ENCODE measurements at places on chromosomes 3 and 15. TPM values are rescaled to one million over a fixed set of nuclear protein-coding genes. Genes with fewer than 3 reads are reported as not detected.

DNA sequence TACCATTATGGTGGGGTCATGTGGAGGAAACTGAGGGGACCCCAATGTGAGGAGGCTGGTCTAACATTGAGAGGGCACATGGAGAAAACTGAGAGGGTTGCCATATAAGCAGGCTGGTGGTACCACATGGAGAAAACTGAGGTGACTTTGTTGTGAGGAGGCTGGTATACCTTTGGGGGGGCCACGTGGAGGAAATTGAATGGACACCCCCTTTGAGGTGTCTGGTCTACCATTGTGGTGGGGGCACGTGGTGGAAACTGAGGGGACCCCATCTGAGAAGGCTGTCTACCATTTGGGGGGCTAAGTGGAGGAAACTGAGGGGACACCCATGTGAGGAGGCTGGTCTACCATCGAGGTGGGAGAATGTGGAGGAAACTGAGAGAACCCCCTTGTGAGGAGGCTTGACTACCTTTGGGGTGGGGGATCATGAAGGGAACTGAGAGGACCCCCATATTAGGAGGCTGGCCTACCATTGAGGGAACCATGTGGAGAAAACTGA, 163.8 kb downstream of the FBLN2 start:
- DNase-seq = no peak

ARL6IP5 gene
- total RNA-seq = 62.7 TPM

SLC6A6 gene
- total RNA-seq = 141 TPM

CDHR4 gene
- total RNA-seq = 3.1 TPM

- DNase-seq = no peak
These were observed 15.3 kb upstream of the KLHL25 start for GRCh38 chr15:85810075-85810474.

CCR3 gene
- total RNA-seq = not detected

DNA sequence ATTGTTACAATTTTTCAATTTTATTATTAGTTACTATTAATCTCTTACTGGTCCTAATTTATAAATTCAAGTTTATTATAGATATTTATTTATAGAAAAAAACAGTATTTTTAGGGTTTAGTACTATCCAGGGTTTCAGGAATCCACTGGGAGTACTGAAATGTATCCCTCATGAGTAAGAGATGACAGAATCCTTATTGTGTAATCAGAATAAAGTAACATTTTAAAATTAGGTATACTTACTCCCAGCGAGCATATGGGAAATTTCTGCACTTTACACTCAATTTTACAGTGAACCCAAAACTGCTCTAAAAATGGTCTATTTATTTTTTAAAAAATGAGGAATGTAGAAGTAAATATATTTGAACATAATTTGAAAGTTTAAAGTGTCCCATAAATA, 202.7 kb downstream of the CGGBP1 start:
- no peak for DNase-seq

DNA sequence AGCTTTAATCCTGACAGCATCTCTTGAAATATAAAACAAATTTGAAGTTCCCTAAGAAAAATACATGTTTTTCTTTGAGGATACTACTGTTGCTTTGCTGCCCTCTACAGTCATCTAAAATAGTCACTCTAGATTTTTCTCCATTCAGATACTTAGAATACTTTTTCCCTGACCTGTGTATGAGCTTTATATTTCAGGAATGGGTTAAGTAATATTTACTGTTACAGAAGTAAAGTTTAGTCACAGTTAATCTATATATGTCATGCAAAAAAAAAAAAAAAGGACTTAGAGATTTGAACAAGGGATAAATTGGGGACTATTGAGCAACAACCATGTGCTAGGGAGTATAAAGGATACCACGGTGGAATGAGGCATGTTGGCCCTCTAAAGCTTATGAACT, 8.8 kb downstream of the NECTIN3 start:
- DNase-seq = no peak

DNA sequence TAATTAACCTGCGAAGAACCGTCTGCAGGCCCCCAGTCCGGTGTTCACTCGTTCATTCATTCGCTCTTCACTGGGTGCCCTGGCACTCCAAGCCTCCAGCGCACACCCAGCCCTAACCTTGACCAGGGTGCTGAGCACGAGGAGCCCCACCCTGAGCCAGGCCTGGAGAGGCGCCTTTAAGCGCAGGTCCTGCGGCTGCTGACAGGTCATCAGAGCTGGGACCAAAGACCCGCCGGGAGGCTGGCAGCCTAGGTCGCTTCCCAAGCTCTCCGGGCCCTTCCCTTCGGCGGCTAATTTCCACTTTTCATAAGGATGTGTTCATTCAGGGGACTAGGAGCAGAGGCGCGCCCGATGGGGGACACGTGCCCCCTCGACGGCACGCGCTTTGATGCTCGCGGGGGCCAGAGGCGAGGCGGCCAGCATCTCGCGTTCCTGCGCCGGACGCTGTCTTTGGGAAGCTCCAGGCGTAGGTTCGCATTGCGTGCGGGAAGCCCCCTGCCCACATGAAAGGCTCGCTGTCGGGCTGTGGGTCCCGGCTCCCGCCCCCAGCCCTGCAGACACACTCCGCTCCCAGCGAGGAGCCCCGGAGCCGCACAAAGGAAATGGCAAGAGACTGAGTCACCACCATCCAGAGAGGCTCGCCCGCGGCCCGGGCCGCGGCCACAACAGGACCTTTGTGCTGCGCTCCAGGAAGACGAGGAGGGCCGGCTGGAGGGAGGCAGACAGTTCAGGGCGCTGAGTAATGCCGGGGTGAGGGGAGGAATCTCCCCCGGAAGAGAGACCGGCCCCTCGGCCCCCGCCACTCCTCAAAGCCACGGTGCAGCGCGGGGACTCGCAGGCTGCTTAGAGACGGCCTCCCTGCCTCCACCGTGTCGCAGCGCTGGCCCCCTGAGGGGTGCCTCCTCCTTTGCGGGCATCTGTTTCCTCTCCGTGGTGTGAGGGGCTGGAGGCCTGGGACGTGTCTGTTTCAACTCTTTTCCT, 266.4 kb upstream of the HES1 start:
- peak; percentile 52 for DNase-seq

- no peak for DNase-seq
These were observed 32.4 kb downstream of the ZNF445 start for GRCh38 chr3:44444896-44445691.

ARHGAP31 gene
- 6.3 TPM for total RNA-seq

GRCh38 chr3:126419886-126420786, 25.4 kb downstream of the CFAP100 start:
- no peak for DNase-seq

DNA sequence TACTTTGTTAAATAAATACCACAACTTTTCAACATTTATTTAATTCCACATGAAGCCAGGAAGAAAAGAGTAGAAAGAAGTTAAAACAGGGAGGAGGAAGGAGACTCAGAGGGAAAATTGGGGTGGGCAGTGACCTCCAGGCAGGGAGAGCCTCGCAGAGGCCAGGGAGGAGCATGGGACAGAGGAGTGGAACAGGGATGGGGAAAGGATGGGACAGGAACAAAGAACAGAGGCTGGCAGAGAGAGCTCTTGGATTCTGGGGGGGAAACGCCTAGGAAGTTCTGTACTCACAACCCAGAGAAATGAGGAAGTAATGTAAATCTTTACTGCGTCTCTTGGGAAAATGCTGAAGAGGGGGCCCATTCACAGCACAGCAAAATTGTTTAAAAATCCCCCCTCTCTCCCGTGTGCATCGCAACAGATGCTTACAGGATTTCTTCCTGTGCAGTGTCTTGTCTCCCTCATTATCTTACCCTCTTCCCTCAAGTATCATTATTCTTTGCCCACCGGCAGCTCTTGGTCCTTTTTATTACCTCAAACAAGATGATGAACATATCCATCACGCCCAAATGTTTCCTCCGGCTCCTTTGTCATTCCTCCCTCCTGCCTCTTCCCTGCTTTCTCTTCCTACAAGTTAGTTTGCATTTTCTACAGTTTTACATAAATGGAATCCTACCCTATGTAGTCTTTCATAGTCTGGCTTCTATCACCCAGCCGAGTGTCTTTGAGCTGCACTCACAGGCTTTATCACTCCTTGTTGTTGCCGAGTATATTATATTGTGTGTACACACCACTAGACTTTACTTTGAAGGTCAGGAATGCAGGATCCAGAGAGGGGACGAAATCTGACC, 65.5 kb downstream of the ARHGAP31 start:
- DNase-seq = no peak

NCKIPSD gene
- total RNA-seq = 42.3 TPM

GUCA1C gene
- total RNA-seq = not detected

DNA sequence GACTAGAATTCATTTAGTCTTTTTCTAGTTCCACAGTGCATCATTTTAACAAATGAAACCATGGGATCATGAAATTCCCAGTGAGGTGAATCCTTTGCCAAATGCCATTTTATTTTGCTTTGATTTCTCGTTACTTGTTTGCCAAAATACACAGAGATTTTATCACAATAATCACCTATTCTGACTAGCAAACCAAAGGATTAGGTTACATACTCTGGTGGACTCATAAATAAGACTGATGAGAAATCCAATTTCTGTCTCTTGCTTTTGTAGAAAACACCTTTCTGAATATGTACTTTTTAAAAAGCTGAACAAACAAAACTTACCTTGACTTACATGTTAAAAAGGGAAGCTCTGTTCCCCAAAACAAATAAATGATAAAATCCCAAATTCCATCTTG, 12.2 kb downstream of the ERC2 start:
- no peak for DNase-seq

STRIT1 gene
- total RNA-seq = not detected

GRCh38 chr3:26591926-26592325, 30.6 kb upstream of the LRRC3B start:
- DNase-seq = no peak
